Lower leg skin (tissue), 4 donors: ENCODE measurements at places on chromosomes 12 and 14. TPM values are rescaled to one million over a fixed set of nuclear protein-coding genes. Genes with fewer than 3 reads are reported as not detected.

Gene HOXC6
- 6.3 TPM for total RNA-seq

- DNase-seq: no peak
These were observed 73.8 kb upstream of the BDKRB2 start for GRCh38 chr14:96130854-96131253.

DNA sequence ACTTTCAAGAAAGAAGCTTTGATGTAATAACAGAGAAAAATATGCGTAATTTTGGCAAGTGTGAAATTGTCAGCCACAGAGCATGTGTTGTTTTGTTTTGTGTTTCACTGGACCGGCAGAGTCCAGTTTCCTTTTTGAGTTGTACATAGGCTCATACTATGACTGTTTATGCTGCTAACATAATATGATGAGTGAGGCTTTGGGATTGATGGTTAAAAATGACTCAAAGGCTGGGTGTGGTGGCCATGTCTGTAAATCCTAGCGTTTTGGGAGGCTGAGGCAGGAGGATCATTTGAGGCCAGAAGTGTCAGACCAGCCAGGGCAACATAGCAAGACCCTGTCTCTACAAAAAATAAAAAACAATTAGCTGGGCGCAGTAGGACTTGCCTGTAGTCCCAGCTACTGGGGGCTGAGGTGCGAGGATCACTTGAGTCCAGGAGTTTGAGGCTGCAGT, 487.9 kb downstream of the PCNX1 start:
- DNase-seq: no peak

GRCh38 chr12:131628766-131629448, 82.0 kb upstream of the SFSWAP start:
- no peak for DNase-seq

DNA sequence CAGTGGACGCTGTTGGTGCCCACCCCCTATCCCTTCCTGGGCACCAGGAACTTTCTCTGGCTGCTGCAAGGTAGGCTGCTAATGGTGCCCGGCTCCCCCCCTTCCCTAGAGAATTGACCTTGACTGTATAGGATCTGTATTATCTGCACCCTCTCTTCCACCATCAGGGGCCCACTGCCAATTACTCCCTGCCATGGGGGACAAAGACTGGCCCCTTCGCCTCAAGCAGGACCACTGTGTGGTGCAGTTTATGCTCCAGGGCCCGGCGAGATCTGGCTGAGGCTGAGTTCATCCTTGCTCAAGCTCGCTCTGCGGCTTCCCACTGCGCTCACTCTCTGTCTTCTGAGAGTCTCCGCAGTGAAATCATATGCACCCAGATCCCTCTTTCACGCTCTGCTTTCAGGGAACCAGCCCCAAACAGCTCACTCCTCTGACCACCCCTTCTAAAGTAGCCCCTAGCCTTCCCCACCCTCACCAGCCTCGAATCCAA, 95.2 kb downstream of the LGMN start:
- no peak for DNase-seq

DNA sequence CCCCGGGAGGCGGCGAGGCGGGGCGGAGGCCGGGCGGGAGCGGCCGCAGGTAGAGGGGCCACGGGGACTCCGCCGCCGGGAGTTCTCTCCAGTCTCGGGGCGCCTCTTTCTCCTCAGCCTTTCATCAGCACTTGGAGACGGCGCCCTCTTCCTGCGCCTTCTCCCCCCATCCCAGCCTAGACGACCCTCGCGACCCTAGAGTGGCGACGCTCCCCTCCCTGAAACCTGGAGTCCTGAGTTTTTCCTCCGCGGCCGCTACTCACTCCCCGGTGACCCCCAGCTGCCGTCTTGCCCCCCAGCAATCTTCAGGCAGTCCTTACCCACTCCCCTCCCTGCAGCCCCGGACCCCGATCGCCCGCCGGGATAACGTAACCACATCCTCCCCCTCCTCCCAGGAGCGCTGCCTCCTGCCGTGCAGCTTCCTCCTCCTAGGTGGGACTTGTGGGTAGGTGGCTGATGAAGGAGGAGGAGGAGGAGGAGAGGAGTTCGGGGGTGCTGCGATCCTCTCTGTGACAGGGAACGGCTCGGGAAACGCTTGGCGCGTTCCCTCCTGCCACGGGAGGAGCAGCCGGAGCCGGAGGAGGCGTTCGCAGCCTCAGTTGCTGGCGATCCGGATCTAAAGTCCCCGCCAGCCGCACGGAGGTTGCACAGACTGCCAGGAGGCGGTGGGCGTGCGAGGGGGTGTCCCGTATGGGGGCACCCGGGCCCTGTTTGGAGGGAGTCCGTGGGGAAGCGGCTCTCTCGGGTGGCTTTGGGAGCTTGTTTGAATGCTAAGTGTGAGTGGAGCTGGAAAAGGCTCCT, 891 bp downstream of the PLEKHA5 start:
- DNase-seq: peak; percentile 89

DNA sequence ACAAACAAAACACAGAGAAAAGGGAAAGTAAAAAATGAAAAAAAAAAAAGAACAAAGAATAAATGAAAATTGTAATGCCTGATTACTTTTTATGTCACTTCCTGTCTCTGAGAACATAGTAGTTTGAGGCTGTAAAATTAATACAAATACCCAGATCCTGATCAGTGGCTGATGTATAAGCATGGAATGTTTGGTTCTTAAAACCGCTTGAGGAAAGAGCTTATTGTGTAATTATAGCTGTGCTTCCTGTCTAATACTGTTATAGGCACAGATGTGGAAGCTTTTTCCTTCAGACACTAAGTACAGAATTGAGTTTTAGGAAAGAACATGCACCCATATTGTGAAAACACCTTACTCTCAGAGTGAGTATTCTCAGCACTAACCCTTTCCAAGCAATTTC, 86.9 kb downstream of the AVPR1A start:
- no peak for DNase-seq

Gene CDH24
- total RNA-seq: 4.9 TPM

DNA sequence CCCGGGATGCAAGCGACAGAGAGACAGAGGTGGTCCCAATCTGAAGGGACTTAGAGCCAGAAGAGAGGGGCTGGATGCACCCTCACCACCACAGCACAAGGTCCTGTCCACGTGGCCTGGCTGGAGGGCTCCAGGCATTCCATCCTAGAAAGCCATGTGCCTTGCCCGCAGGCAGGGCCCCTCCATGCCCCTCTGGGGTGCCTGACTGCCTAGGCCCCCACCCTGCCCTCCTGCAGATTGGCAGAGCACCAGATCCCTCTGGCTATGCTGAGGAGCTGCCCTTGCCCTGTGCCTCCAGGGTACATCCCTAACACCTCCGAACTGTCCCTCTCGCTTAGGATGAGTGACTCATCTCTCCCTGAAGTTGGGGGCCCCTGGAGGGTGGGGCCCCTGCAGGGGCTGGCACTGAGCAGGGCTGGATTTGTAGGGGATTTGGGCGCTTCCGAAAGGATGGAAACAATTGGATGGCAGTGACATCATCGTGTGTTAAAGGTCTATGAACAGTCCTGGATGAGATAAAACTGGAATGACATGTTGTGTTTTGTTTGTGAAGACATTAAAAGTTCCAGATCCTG, 50.9 kb downstream of the CHGA start:
- no peak for DNase-seq

DNA sequence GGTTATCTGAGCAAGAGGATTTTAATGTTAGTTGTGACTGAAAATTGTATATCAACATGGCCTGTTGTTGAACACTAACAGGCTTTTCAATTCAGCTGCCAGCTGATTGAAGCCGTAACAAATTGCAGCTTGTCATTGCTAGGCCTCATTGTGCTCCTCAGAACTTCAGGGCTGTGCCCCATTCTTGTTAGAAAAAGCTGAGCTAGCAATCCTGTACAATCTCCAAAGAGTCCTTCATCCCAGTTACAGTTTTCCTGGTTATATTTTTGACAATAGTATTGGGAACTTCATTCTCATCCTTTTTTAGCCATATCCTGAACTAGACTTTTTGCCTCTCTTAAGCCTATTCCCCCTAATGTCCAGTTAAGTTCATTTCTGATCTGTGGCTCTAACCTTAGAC, 564.1 kb upstream of the ATXN7L3B start:
- no peak for DNase-seq

DNA sequence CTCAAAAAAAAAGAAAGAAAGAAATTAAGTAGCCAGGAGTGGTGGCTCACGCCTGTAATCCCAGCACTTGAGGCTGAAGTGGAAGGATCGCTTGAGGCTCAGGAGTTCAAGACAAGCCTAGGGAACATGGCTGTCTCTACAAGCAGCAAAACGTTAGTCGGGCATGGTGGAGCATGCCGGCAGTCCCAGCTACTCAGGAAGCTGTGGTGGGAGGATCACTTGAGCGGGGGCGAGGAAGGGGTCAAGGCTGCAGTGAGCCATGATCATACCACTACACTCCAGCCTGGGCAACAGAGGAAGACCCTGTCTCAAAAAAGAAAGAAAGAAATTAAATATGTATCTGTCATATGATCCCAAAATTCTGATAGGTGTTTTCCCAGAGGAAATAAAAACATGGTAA, 5.3 kb downstream of the RAD52 start:
- DNase-seq: no peak

DNA sequence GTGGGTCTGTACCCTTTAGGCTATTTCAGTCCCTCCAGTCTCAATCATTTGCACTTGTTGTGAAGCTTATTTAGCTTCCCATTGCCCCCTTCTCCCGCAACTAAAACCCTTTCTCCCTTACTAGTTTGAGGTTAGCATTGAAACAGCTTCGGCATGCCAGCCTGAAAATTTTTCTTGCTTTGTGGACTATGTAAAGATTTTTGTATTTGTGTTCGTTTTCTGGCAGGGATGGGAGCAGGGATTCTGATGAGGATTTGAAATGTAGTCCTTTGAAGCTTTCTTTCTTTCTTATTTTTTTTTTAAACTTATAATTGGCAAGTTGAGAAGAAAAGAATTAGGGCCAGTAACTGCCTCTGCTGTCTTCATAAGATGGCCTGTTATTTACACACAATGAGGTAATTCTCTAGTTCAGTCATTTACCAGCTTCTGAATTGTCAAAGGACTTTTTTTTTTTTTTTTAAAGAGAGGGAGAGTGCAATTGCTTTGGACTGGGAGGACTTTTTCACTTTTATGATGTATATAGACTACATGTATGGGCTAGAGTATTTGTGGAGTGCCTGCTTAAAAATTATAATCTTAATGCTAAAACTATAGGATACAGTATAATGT, 29.0 kb downstream of the PALS1 start:
- no peak for DNase-seq
